ENCODE measurements at places on chromosomes 11 and 22.
A peak's percentile ranks its signal among the peaks of the same experiment; 100 is the strongest.

GRCh38 chr11:119092880-119093842 lies 8.5 kb downstream of the HMBS start:
- DNase-seq = no peak

- DNase-seq = no peak
Observed at GRCh38 chr11:1460986-1461825, 25.4 kb downstream of the MOB2 start.

GRCh38 chr11:40602866-40603552 lies 856.4 kb downstream of the LRRC4C start:
- no peak for DNase-seq

GRCh38 chr22:24060375-24060788 lies 49.3 kb downstream of the CABIN1 start:
- no peak for DNase-seq

DNA sequence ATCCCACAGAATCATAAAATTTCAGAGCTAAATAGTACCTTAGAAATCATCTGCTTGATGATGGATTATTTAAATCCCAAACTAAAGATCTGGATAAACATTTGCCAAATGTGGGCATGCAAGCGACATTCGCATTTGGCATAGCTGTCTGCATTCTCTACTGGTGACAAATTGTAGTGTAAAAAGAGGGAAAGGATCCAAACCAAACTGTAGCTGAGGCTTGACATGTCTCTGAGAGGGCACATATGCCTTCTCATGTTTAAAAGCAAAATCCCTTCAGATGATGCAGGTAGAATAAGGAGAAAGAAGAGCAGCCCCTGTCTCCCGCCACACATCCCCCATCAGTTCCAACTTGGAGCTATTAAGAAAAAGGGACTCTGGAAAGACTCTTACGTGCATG lies 257.5 kb upstream of the MTNR1B start:
- no peak for DNase-seq

GRCh38 chr11:103699216-103699615 lies 337.2 kb upstream of the DDI1 start:
- no peak for DNase-seq

- no peak for DNase-seq
Observed at GRCh38 chr22:17370766-17371432, 1.6 kb downstream of the CECR2 start.

GRCh38 chr11:5042091-5042490 lies 4.2 kb upstream of the OR52J3 start:
- no peak for DNase-seq

- DNase-seq = no peak
Observed at GRCh38 chr11:95138448-95138847, 48.8 kb downstream of the ENDOD1 start.

GRCh38 chr11:126284829-126285228 lies 1.9 kb downstream of the TIRAP start:
- peak; percentile 72 for DNase-seq

DNA sequence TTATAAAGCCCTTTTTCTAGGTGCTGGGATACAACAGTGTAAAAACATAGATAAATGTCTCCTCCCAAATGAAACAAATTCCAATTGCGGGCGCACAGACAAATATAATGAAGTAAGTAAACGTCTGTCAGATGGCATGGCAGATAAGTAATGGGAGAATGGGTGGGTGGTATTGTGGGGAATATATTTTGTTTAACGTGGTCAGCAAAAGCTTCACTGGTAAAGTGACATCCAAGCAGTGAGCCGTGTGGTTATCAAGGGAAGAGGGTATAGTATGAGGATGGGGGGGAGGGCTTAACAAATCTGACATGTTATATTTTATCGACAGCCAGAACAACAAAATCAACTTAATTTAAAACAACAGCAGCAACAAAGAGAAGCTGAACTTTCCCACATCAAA lies 1.2 kb downstream of the SVIP start:
- no peak for DNase-seq

DNA sequence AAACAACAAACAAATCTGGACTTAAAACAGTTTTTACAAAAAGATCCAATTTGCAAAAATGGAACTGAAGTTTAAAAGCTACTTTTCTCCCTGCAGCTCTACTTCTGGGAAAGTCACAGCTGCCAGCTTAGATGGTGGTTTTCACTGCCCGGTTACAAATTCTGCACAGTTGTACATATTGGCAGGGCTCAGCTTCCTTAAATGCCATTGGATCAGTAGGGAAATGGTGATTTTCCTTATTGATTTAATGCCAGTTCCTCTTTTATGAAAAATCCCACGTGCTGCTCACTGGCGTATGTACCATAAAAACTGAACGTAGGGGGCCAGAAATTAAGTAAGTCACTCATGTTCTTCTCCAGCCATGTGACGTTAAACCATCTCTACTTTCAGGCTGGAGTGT lies 22.8 kb downstream of the GRAP2 start:
- no peak for DNase-seq

- no peak for DNase-seq
Observed at GRCh38 chr11:15097411-15097810, 17.3 kb upstream of the INSC start.

GRCh38 chr11:112298535-112298934 lies 37.9 kb upstream of the PLET1 start:
- DNase-seq = no peak

DNA sequence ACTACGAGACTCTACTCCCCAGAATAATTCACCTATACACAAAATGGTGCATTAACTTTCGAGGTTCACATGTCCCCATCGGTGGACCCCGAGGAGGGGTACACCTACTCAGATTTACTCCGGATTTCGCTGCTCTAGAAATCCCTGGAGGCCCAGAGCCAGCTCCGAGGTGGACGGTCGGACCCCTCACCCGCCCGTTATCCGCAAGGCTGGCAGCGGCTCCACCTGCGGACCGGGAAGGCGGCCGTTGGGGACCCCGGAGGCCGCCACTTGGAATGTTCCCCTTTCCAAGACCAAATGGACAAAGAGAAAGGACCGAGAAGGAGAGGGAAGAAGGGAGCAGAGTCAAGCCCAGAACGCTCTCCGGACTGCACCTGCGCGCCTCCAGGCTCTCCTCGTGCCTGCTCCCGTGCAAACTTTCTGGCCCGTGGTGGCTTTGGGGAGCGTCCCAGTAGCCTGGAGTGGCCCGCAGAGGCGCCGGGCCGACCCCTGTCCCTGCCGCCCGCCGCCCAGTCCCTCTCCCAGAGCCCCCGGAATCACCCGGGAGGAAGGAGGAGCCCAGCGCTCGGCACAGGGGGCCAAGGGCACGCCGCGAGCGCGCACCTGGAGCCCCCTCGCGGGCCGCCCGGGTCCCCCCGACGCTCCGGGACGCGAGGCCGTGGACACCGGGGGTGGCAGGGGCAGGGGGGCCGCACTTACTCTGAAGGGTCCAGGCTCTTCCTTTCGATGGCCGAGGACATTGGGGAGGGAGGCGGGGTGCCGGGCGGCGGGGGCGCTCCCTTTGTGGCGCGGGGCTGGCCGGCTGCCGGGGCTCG lies 23.0 kb downstream of the LMO2 start:
- no peak for DNase-seq

- peak; percentile 61 for DNase-seq
Observed at GRCh38 chr11:2892215-2892966, 6.8 kb upstream of the CDKN1C start.

DNA sequence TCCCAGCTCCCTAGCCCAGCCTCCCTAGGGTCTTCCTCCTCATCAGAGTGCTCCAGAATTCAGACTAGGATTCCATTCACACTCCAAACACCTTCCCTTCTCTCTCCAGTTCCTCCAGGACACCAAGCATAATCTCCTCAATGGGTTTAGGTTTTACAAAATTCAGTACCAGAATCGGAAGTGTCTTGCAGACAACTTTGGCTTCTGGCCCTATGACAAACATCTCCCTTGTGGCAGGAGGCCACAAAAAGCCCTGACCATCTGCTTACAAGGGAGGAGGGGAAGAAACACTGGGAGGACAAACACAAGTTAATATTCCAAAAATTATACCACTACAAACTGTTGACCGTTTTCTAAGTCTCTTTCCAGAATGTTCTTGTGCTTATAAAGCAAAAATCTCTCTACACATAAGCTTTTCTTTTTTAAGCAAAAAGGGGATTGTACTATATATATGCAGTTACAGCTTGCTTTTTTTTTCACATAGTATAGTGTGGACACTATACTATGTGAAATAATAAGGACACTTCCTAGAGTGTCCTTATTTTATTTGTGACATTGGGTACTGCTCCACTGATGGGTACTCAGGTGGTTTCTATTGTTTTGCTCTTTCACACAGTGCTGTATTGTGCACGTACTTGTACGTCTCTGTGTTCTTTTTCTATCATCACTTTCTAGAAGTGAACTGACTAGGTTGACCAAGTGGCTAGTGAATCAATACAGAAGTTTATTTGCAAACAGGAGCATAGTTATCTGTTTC lies 78.7 kb downstream of the BDNF start:
- no peak for DNase-seq

GRCh38 chr11:71397961-71398360 lies 50.2 kb downstream of the DHCR7 start:
- no peak for DNase-seq

- no peak for DNase-seq
Observed at GRCh38 chr11:17014833-17015626, 816 bp upstream of the PLEKHA7 start.

DNA sequence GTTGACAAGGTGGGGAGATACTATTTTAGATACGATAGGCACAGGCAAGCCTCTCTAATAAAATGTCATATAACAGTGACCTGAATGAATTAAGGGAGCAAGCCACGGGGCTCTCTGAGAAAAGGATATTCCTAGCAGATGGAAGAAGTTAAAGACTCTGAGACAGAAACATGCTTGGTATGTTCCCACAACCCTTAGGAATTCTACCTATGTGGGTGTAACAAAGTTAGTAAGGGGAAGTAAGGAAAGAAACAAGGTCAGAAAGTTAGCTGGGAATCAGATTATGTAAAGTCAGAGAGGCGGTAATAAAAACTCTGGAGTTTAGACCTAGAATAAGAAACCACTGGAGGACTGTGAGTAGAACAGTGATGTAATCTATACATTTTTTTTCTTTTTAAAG lies 59.7 kb upstream of the GDPD4 start:
- DNase-seq = no peak

GRCh38 chr11:92253421-92253820 lies 28.8 kb downstream of the FAT3 start:
- DNase-seq = no peak

DNA sequence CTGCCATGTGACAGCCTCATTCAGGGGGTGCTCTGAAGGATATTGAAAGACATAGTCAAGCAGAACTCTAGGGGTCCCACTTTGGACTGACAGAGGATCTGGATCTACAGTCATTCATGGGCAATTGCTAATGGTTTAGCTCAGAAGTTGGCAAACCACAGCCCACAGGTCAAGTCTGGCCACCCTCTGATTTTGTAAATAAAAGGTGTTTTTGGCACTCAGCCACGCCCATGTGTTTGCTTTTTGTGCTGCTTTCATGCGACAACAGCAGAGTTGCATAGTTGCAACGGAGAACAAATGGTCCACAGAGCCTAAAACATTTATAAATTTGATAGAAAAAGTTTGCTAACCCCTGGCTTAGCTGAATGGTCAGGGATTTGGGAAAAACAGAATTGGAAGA lies 41.7 kb downstream of the RPS6KA4 start:
- DNase-seq = no peak

DNA sequence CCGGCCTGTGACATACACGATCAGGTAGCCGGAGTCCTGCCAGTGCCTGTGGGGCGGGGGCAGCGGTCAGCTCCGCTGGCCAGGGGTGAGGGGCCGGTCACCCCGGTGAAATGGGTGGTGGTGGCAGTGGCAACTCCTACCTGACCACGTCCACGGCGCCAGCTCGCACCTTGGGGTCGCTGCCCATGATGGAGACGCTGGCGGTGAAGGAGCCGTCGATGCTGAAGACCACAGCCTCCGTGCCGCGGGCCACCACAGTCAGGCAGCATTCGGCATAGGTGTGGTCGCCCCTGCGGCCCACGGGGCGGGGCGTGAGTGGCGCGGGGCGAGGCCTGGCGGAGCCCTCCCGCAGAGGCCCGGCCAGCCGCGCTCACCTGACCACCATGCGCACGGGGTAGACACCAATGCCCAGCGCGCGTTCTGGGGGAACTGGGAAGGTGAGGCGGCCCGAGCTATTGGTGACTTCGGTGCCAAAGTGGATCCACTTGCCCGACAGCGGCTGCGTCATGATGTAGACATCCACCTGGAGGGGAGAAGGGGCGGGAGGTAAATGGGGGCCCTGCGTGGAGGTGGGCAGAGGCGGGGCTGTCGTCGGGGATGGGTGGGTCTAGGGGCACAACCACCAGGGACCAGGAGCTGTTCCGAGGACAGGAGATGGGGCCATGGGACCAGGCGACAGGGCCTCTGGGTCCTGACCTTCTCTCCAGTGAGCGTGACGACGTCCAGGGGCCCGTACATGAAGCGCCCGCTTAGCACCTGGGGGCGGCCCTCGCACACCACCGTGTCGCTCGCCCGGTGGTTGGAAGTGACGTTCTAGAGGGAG lies 10.9 kb downstream of the AIP start:
- no peak for DNase-seq

All from stimulated activated CD4-positive, alpha-beta T cell treated with anti-CD3 and anti-CD28 coated beads, Interleukin-1b, Interleukin-23, amount 100 ng/mL, for 4 hours (primary cell).